ENCODE measurements at places on chromosomes 16 and 17.

- DNase-seq = peak; percentile 72
Measured at GRCh38 chr16:728131-728889, 1.4 kb downstream of the HAGHL start.

DNA sequence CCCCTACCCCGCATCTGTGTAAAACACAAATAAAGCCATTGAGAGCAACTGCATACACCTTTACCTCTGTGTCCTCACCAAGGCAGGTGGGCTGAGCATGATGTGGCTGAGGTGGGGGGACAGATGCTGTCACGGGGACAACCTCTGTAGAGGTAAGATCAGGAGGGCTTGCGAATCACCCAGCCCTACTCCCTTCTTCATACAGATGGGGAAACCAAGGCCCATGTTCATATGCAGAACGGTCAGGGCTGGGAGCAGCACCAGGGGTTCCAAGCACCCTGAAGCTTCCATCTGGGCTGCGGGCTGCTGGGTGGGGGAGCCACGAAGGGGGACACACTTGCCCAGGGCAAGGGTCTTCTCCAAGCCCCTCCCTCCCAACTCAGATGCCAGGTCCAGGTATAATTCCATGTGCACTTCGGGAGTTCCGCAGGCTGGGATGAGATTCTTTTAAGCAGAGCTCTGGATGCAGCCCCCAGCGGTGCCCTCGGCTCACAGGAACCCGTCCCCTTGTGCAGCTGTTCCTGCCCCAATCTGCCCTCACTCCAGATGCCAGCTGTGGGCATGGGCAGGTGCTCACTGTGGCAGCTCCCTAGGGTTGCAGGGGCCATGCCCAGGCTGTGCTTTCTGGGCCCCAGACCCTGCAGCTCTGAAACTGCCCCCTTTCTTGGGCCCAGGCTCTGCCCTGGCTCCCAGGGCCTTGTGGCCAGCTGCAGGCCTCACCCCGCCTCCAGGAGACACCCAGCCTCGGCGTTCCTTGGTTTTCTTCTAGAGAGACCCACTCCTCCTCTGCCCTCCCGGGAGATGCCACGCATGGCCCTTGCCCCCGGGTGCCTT, 9.6 kb downstream of the CTRB1 start:
- DNase-seq = no peak

DNA sequence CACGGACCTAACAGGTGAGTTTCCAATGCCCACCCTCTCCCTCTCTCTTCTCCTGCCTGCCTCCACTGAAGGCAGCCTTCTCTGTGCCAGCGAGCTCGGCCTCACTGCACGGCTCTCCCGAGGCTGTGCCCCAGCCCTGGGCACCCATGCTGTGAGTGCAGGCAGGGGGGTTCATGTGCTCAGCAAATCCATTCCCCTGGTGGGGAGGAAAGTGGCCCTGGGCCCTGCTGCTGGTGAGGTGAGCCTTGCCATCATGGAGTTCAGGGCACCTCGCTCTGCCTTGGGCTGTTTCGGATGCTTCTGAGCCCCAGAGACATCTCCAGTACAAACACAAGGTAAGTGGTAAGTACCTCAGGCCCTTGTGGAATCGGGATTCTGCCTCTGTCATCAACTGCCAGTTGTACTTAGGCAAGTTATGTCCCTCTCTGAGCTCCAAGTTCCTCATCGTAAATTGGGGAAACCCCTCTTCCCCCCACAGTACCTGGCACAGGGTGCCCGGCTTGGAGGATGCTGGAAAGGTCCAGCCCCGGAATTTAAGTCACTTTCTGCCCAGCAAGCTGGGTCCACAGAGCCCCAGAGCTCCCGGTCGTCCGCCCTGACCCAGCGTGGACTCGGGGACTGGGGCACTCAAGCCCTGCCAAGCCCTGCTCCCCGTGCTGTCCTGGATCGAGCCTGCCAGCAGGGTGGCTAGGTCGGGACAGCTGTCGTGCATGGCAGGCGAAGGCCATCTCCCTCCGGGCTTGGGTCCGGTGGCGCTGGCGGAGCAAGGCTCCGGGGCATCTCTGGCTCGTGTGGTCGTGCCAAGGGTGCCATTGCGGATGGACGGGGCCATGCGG, 684 bp upstream of the NUDT16L1 start:
- no peak for DNase-seq

DNA sequence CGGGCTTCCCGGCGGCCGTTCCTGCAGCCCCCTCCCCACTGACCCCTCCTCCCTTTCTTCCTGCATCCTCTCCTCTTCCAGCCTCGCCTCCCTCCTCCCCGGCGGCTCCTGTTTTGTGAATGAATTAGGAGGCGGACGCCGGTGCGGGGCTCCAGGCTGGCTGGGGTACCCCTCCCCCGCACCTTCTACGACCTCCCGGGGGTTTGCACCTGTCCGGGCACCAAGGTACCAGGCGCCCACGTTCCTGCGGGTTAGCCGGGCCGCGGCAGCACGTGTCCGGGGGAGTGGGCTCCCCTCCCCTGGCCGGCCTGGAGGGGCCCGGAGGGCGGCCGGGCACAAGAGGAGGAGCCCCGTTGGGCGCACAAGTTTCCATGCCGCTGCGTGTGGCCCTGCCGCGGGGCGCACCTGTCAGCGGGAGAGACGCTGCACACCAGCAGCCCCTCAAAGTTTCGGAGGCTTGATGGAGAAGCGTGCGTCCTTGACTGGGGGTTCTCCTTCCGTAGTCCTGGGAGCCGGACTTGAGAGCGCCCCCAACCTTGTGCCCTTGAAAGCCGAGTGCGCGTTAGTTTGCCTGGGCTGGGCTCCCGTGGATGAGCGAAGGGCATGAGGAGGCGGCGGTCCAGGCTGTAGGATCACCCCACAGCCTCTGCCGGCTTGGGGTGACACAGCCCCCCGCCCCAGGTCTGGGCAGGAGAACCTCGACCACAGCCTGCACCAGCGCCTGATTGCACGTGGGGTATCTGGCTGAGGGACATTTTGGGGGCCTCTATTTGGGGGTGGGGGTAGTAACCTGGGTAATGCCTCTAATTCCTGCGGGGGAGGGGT, 1.2 kb downstream of the HAS3 start:
- DNase-seq = peak; percentile 11

GRCh38 chr17:77498091-77498741, 357.4 kb downstream of the SEC14L1 start:
- DNase-seq = no peak

GRCh38 chr17:6571452-6571781, 15.1 kb upstream of the PITPNM3 start:
- no peak for DNase-seq

DNA sequence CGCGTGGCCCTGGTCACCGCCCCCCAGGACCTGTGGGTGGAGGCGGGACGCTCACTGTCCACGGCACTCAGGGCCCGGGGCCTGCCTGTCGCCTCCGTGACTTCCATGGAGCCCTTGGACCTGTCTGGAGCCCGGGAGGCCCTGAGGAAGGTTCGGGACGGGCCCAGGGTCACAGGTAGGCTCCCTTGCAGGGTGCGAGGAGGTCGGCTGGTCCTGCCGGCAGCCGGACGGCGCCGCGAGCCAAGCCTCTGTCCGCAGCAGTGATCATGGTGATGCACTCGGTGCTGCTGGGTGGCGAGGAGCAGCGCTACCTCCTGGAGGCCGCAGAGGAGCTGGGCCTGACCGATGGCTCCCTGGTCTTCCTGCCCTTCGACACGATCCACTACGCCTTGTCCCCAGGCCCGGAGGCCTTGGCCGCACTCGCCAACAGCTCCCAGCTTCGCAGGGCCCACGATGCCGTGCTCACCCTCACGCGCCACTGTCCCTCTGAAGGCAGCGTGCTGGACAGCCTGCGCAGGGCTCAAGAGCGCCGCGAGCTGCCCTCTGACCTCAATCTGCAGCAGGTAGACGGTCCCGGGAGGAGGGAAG, 1.3 kb downstream of the GUCY2D start:
- no peak for DNase-seq

DNA sequence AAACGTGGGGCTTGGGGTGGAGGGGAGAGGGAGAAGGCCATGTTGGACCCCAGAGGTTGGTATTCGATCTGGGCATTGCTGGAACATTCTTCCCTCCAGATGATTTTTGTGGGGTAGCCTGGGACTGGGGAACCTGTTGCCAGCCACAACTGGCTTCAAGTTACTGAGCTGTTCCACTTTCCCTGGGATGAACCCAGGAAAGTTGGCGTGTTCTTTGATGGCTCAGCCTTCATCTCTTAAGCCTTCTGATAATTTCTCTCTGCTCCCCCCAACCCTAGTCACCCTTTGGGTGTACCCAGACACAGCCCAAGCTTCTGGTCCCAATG, 2.1 kb downstream of the TBX21 start:
- DNase-seq = no peak

GRCh38 chr17:17500999-17501605, 4.9 kb upstream of the RASD1 start:
- DNase-seq = peak; percentile 25

DNA sequence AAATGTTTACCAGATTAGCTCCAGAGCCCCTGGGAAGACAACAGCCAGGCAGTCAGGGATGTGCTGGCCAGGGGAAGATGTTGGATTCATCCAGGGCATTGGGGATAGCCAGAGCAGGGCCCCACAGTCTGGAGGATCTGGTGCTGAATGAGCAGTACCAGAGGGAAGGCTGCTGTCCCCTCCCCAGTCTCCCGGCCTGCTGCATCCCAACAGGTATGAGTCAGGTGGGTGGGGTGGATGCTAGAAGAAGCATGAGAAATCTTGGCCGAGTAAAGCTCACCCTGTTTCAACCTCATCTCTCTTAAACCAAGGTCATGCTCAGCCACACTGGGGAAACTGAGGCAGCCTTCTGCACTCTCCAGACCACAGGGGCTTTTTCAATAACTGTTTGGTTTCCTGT, 71.9 kb upstream of the SEC14L1 start:
- no peak for DNase-seq

DNA sequence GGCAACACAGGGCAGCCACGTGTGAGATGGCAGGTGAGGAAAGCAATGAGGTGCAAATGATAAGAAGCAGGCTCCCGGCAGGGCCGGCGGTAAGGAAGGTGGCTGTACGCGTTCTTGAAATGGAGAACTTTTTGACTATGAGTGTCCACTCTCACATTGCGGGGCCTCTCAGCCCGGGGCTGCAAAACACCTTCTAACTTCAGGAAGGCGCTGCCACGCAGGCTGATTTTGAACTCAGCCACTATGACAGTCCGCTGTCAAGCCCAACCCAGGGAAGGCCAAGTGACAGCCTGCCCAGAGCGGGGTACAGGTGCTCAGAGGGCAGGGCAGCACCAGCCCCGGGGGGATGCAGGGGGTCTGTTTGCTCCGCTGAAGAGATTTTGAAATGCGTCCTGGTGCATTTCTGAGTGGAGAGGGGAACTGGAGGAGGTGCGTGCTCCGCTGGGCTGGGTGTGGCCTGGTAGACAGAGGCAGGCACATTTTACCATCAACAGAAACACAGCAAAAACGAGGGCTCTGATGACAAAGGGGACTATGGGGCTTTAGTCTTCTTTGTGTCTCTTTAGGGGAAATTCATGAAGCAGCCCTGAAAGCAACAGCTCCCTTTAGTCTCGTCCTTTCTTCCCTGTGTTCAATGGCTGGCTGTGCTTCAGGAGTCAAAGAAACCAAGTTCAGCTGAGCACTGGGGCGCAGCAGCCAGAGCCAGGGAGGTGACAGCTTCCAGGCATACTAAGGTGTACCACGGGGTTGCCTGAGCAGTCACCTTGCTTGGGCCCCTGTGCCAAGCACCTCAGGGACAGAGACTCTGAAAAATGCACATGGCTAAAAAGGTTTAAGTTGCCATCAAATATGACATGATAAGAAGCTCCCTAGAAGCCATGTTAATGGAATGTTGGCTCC, 14.6 kb upstream of the SREBF1 start:
- DNase-seq = no peak

DNA sequence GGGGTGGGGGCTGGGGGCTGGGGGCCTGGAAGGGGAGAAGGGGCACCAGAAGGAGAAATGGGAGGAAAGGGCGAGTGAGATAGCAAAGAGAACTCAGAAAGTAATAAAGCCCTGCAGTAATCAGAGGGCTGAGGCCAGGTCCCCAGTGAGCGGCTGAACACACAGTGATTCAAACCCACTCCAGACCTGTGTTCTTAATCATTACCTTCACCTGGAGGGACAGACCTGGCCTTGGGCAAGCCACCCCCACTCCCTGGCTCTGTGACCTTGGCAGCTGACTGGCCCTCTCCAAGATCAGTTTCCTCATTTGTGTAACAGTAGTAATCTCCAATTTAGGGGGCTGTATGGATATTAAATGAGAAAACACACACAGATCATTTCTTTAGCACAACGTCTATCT, 150.4 kb downstream of the WWOX start:
- DNase-seq = no peak

DNA sequence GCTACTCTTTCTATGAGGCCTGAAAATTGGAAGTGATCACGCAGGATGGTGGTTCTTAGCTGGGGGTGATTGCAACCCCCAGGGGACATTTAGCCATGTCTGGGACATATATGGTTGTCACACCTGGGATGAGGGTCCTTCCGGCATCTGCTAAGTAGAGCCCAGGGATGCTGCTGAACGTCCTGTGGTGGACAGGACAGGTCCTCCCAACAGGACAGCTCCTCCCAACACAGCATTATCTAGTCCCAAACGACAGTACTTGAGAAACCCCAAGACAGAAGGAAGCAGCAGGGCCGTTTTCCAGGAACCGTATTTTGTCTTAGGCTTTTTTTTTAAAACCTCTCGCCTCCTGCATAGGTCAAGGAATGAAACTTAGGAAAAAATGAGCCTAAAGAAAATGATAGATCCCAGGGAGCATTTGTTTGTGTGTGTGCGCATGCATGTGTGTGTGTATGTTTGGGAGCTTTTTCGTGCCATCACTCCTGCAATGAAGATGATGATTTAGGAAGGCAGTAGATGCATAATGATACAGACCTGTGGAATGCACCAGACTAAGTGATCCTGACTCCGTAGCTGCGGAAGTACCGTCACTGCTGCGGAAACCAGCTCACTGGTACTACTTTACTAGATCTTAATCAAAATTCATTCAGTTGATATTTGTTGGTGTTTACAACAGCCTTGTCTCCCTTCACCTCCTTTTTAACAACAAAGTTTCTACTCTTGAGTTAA, 118.2 kb downstream of the SNX29 start:
- no peak for DNase-seq

- no peak for DNase-seq
Measured at GRCh38 chr16:8953064-8953463, 10.6 kb downstream of the USP7 start.

GRCh38 chr16:12337871-12338655, 361.5 kb downstream of the SNX29 start:
- no peak for DNase-seq

DNA sequence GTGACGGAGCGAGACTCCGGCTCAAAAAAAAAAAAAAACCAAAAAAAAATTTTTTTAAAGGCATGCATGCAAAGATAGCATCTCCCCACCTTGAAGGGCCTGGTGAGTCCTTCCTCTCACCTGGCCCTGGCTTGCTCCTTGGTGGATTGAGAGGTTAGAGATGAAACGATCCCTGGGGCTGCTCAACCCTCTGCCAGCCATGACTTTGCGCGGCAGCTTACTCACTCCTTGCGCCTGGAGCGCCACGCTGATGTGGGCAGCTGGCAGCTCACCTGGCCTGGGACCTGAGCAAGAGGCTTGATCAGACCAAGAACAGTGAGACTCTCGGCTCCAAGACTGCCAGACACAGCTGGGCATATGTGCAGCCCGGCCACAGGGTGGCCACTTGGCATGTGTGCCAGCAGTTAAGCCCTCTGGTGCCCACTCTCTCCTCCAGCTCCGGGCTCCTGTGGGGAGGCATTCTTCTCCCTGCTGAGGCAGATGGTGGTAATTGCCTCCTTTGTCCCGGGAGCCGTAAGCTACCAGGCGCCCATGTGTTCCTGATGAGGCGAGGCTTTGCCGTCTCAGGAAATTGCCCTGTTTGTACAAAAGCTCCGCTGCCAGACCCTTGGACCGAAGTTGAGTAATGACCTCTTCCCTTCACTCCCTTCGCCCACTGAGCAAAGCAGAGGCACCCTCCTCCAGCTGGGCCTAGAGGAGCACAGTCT, 5.1 kb upstream of the EVPL start:
- no peak for DNase-seq

All from activated naive CD8-positive, alpha-beta T cell treated with anti-CD3 and anti-CD28 coated beads, Interleukin-2, amount 50 U/mL, for 24 hours (primary cell).